ENCODE measurements at places on chromosomes 2 and 18. TPM values are rescaled to one million over a fixed set of nuclear protein-coding genes. Genes with fewer than 3 reads are reported as not detected.

ACMSD gene
- not detected for total RNA-seq

SAG gene
- total RNA-seq, result 0.21 TPM

COL4A4 gene
- 0.21 TPM for total RNA-seq

CCDC85A gene
- not detected for total RNA-seq

ZNF397 gene
- 7.7 TPM for total RNA-seq

POMC gene
- total RNA-seq, result 2.3 TPM

EML6 gene
- total RNA-seq, result 0.73 TPM

CERS6 gene
- 28.2 TPM for total RNA-seq

CYP27A1 gene
- total RNA-seq, result 10.8 TPM

CTAGE1 gene
- 0.10 TPM for total RNA-seq

Measured in mononuclear cell (primary cell).